ENCODE measurements at places on chromosomes 4 and X. TPM values are rescaled to one million over a fixed set of nuclear protein-coding genes. Genes with fewer than 3 reads are reported as not detected.

GRCh38 chrX:153179131-153179530 is at the start of gene MAGEA1:
TSS of gene MAGEA1 (plus strand) at chrX:153179284. CDS start at chrX:153182390, 3,106 bp downstream.
- no peak within 1 kb of the TSS for H3K27ac ChIP-seq
- no peaks in the 10 kb centered on the region for H3K4me1 ChIP-seq
- H3K27me3 ChIP-seq = peaks cover 3% of the 10 kb centered on the region
- no peaks in the 10 kb centered on the region for H3K36me3 ChIP-seq

GRCh38 chr4:70488748-70489147 is 16.8 kb downstream of the MUC7 start:
- H3K4me3 ChIP-seq = no peak overlapping the region
- no peak for DNase-seq
- H3K27ac ChIP-seq = no peak overlapping the region
- no peaks in the 10 kb centered on the region for H3K4me1 ChIP-seq

DNA sequence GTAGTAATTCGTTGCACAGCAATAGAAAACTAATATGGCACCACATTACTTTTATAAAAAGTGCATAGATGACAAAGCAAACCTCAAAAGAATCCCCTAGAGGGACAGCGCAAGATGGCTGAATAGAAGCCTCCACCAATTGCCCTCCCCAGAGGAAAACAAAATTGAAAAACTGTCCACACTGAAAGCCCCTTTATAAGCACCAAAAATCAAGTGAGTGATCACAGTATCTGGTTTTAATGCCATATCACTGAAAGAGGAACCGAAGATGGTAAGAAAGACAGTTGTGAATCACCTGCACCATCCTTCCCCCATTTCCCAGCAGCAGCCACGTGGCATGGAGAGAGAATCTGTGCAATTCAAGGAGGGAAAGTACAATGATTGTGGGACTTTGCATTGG is 522.2 kb downstream of the GLUD2 start:
- no peaks in the 10 kb centered on the region for H3K4me1 ChIP-seq
- H3K27me3 ChIP-seq = no peaks in the 10 kb centered on the region
- H3K27ac ChIP-seq = no peak overlapping the region
- no peak overlapping the region for H3K4me3 ChIP-seq

DNA sequence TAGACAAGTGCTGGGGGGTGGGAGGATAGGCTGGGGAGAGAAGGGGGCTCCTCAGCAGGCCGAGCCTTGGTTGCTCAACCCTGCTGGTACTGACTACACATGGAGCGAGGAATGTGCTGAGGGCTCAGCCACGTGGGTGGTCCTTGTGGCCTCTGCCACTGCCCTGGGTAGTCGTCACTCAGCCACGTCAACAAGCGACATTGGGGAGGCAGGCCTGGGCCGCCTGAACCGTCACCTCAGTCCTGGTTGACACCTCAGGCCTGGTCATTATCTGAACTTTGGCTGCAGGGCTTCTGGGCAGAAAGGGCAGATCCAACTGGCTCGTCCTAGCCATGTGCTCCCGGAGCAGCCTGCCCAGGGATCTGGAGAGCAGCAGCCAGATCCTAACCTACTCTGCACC is 62.7 kb upstream of the GDPD2 start:
- no peaks in the 10 kb centered on the region for H3K4me1 ChIP-seq
- no peak for DNase-seq
- no peaks in the 10 kb centered on the region for H3K27me3 ChIP-seq
- H3K27ac ChIP-seq = no peak overlapping the region

GRCh38 chr4:110977554-110977953 is 354.7 kb upstream of the PITX2 start:
- no peaks in the 10 kb centered on the region for H3K27me3 ChIP-seq
- no peaks in the 10 kb centered on the region for H3K36me3 ChIP-seq
- no peak overlapping the region for H3K27ac ChIP-seq
- DNase-seq = no peak
- no peak overlapping the region for H3K4me3 ChIP-seq
- H3K4me1 ChIP-seq = no peaks in the 10 kb centered on the region

DNA sequence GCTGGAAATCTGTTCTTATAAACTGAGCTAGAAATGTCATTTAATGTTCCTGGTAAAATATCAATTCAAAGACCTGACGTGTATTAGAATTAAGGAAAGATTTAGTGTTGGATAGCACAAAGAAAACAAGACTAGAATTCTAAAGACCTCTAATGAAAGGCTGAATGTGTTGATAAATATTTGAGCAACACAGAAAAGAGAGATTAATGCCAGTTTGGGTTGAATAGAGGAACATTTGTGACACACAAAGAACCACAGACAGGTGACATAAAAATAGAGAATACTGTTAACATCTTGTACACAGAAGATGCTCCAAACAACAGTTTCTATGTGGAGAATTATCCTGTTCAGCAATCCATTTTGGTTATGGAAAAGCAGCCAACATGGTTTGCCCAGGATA is 222.1 kb upstream of the GALNT7 start:
- no peak overlapping the region for H3K4me3 ChIP-seq
- no peaks in the 10 kb centered on the region for H3K4me1 ChIP-seq
- H3K27ac ChIP-seq = no peak overlapping the region
- DNase-seq = no peak

GAB1 gene
- 0.86 TPM for total RNA-seq

DNA sequence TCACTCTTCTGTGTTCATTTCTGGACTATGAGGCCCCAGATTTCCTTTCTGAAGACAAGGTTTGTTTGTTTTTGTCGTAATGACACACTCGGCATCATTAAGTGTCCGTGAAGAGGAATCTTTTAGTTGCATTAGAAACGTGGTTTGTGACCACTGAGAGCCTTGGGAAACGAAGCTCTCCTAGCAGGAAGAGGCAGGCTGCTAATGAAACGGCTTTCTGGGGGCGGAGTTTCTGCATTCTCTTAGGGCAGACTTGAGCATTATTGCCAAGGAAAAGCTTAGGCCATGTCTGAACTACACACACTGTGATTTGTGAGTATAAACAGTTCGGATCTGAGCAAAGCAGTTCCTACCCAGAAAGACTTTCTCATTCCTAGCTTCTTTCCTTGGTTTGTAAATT is 64.0 kb downstream of the SOX3 start:
- H3K36me3 ChIP-seq = no peaks in the 10 kb centered on the region
- no peak overlapping the region for H3K4me3 ChIP-seq
- H3K27ac ChIP-seq = no peak overlapping the region
- DNase-seq = no peak
- H3K4me1 ChIP-seq = no peaks in the 10 kb centered on the region

- no peak overlapping the region for H3K4me3 ChIP-seq
- H3K36me3 ChIP-seq = peaks cover 69% of the 10 kb centered on the region
- H3K27me3 ChIP-seq = no peaks in the 10 kb centered on the region
- no peaks in the 10 kb centered on the region for H3K4me1 ChIP-seq
Measured at GRCh38 chr4:88481537-88481936, 24.6 kb downstream of the HERC5 start.

FDCSP gene
- not detected for total RNA-seq

DNA sequence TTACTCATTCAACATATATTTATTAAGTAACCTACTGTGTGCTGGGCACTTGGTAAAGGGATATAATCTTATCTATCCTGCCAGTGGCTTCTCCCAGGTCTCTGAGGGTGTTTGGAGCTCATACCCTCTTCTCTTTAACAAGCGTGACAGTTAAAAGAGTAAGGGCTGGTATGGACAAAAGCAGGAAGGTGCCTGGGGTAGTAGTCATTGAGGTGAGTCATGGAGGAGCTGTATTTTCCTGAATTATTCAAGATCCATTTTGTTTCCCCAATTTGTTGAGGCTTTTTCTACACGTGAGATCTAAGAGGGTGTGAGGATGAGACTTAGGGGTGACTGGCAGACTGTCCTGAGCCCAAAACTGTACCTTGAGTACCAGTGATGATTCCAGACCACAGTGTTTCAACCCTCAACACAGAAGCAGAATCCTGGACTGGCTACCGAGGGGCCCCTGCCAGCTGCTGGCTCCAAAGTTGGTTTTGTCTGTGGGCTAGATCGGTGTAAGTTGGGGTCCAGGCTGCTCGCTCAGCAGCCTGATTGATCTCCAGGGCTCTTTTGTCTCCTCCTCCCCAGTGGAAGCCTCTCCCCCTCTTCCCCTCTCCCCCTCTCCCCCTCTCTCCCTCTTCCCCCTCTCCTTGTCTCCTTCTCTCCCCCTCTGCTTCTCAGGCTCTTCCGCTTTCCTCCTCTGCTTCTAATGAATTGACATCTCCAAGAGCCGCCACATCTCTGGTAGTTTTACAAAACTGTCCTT is at the start of gene DRP2:
TSS of gene DRP2 (plus strand) at position 671 of the 748 bp plus-strand sequence. CDS start 11,862 bp downstream, outside the sequence.
- no peaks in the 10 kb centered on the region for H3K4me1 ChIP-seq
- H3K27ac ChIP-seq = no peak within 1 kb of the TSS
- DNase-seq = no peak
- H3K4me3 ChIP-seq = no peak within 1 kb of the TSS
- H3K27me3 ChIP-seq = no peaks in the 10 kb centered on the region

GRCh38 chrX:45952030-45952429 is 593.2 kb downstream of the ZNF674 start:
- no peak overlapping the region for H3K27ac ChIP-seq
- H3K4me1 ChIP-seq = no peaks in the 10 kb centered on the region
- no peak overlapping the region for H3K4me3 ChIP-seq
- H3K36me3 ChIP-seq = no peaks in the 10 kb centered on the region
- no peak for DNase-seq

DNA sequence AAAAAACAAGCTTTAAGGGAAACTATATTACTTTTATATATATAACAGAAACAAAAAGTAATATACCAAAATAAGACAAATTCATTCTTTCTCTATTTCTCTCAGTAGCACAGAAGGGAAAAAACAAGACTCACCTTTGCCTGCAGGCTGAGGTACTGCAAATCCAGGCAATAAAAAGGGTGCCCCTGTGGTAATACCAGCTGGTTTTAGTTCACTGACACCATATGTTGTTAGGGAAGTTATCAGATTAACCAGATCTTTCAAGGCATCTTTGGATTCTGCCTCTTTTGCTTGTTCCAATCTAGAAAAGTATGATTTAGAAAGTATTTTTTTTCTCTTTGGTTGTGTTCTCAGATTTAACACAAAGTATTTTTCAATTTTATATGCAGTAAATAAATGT is 139.8 kb downstream of the WDFY3 start:
- H3K27ac ChIP-seq = no peak overlapping the region
- no peaks in the 10 kb centered on the region for H3K4me1 ChIP-seq
- no peaks in the 10 kb centered on the region for H3K27me3 ChIP-seq
- no peaks in the 10 kb centered on the region for H3K36me3 ChIP-seq

DNA sequence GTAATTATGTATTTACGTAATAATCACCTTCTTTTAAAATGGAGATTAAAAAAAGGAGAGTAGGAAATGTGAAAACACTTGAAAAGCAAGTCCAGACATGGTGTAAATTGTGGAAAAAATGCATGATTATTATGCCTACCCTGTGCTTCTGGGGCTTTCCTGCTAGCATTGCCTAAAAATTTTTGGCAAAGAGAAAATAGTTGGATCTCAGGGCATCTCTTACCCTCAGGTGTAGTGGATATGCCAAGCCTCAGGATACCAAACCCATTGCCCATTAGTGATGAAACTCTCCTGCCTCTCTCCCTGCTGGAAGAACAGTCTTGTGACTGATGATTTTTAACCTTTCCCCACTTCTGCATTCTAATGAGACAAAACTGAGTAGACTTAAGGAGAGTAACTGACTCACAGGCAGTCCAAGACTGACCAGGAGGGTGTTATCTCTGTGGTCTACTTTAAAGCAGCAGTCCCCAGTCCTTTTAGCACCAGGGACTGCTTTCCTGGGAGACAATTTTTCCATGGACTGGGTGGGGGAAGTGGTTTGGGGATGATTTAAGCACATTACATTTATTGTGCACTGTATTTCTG is 174.6 kb downstream of the ZNF330 start:
- no peaks in the 10 kb centered on the region for H3K36me3 ChIP-seq
- no peaks in the 10 kb centered on the region for H3K4me1 ChIP-seq
- no peak overlapping the region for H3K4me3 ChIP-seq
- H3K27me3 ChIP-seq = peaks cover 2% of the 10 kb centered on the region

DNA sequence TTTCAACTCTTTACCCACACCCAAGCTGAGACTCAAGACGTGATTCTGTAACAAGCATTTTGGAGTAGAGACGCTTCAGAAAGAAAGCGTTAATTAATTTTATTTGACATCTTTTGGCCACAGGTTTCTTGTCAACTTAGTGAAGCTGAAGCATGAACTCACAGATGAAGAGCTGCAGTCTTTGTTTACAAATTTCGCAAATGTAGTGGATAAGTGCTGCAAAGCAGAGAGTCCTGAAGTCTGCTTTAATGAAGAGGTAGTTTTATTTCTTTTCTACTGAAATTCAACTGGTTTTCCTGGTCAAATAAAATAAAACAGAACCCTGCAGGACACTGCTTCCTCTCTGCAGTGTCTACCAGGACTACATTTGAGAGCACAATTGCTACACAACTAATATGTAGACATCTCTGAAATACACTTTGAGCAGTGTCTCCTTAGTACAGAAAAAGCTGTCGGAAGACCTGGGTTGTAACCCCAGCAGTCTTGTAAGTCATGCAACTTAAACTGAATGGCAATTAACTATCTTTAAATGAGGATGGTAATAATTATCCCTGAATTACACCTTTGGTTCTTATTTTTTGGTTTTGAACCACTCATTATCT is 20.2 kb downstream of the AFM start:
- no peak overlapping the region for H3K27ac ChIP-seq
- no peaks in the 10 kb centered on the region for H3K36me3 ChIP-seq
- H3K27me3 ChIP-seq = peaks cover 2% of the 10 kb centered on the region
- H3K4me3 ChIP-seq = no peak overlapping the region
- no peak for DNase-seq

GRCh38 chr4:15912961-15913630 is 25.4 kb downstream of the FGFBP1 start:
- no peak overlapping the region for H3K27ac ChIP-seq
- no peaks in the 10 kb centered on the region for H3K36me3 ChIP-seq
- peaks cover 3% of the 10 kb centered on the region for H3K4me1 ChIP-seq
- no peak overlapping the region for H3K4me3 ChIP-seq
- H3K27me3 ChIP-seq = peaks cover 28% of the 10 kb centered on the region

DNA sequence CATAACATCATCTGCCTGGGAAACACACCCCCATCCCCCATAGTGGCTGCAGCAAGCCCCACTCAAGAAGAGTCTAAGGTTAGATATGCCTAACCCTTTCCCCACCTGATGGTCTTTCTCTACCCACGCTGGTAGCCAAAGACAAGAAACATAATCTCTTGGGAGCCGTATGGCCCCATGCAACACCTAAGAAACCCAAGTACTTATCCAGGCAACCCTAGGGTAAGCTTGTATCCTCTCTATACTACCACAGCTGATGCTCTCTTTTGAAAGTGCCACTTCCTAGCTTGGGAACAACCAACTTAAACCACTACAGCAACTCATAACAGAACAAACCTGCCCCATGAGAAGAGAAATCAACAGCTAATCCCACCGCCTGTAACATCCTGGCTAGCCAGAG is 161.1 kb downstream of the MSN start:
- no peaks in the 10 kb centered on the region for H3K27me3 ChIP-seq
- H3K4me3 ChIP-seq = no peak overlapping the region
- H3K27ac ChIP-seq = no peak overlapping the region
- H3K4me1 ChIP-seq = no peaks in the 10 kb centered on the region

DNA sequence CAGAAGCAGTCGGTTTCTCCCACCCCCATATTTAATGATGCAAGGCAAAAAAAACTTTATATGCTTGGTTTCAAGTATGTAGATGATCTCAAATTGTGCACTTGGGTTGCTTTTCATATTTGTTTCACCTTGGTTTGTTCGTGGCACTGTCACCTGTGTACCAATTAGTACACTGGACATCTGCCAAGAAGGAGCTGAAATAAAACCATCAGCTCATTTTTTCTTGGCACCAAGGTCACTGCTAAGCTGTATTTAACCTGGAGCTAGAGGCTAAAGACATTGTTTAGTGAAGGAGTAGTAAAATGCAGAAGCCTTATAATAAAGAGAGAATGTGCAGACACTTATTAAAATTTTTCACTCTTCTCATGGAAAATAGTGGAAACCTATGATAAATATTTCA is 430.8 kb downstream of the ARHGAP24 start:
- no peak overlapping the region for H3K4me3 ChIP-seq
- no peaks in the 10 kb centered on the region for H3K4me1 ChIP-seq
- no peaks in the 10 kb centered on the region for H3K27me3 ChIP-seq
- no peak for DNase-seq

ADRA2C gene
- not detected for total RNA-seq

ESX1 gene
- not detected for total RNA-seq
